ENCODE measurements at places on chromosomes 1 and 21.

- DNase-seq: no peak
Observed at GRCh38 chr1:206590025-206590758, 22.1 kb downstream of the EIF2D start.

DNA sequence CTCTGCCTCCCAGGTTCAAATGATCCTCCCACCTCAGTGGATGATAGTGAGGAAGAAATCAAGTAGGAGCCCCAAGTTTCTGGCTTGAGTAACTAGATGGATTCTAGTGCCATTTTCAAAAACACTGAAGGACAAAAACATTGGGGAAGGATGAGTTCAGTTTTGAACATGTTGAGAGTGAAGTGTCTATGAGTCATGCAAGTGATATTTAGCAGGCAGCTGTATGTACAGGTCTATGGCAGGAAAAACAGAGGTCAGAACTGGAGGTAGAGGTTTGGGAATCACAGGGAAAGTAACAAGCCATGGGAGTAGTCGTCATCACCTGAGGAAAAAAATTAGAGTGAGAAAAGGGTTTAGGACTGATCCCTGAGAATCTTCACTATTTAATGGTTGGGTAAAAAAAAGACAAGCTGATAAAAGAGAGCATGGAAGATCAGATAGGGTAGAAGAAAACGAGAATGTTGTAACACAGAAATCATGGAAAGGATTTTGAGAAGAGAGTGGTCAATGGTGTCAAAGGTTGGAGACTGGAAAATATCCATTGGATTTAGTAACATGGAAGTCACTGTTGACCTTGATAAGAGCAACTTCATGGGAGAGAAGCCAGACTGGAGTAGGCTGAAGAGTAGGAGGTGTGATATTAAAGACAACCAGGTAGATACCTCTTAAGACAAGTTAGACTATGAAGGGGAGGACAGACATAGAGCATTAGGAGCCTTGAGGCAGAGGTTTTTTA is 53.1 kb downstream of the DIPK1A start:
- no peak for DNase-seq

GRCh38 chr1:223763251-223763650 is 50.9 kb downstream of the CAPN2 start:
- DNase-seq: no peak

DNA sequence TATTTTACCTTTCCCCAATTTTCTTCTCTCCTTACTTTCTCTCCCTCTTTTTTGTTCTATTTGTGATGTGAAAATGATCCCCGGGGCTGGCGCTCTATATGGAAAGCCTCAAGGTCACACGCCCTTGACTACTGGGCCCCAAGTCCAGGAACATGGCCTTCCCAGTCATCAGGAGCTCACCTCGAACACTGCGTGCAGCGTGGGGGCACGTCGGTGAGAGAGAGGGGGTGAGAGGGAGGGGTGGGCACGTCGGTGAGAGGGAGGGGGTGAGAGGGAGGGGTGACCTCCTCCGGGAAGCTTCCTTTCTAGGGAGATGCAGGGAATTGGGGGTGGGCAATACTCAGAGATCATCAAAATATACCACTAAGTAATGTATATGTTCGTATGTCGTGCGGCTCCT is 94.6 kb upstream of the TMPRSS2 start:
- DNase-seq: no peak

DNA sequence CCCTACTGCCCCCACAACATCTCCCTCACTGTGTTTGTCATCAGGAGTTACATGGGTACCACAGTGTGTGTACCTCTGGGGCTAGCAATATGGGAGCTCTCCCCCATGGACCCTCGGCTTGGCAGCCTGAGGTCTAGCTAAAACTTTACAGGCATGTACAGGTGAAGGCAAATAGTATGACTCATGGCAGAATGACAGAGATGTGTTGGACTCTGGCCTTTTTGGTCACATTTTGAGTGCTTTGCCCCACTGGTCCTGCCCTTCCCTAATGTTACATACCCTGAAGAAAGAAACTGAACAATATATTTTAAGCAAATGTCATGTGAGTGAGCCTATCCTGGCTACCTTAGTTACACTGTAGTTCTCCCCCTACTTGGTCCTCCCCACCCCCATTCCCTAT is 124.0 kb downstream of the NGF start:
- no peak for DNase-seq
